Osteoblast (primary cell): ENCODE measurements at places on chromosomes 11 and 22.
A peak's percentile ranks its signal among the peaks of the same experiment; 100 is the strongest.

DNA sequence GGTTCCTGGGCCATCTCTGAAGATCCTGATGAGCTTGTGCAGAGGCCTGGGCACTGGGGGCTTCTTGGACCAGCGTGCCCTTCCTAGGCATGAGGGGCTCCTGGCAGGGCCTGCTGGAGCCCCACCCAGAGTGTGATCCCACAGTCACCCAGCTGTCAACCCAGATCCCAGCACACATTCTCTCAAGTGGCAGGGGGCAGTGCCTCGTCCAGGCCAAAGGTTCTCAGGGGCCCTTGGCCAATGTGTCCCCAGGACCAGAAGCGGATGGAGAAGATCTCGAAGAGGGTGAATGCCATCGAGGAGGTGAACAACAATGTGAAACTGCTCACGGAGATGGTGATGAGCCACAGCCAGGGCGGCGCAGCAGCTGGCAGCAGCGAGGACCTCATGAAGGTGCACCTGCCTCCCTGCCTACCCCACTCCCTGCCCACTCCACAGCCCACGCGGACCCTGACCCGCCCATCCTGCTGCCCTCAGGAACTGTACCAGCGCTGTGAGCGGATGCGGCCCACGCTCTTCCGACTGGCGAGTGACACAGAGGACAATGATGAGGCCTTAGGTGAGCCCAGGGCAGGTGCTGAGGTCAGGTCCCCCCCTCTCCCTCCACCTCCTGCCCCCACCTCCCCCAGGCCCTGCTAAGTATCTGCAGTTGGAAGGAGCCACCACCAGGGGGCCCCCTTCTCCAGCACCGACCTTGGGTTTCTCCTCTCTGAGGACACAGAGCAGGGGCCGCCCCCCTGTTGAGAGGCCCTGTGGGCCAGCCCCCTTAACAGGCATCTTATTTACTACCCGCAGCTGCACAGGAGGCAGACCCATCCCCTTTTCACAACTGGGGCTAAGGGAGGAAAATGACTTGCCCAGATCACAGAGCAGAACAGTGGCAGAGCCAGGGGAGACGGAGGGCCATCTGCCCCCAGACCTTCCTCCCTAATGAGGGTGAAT lies 14.7 kb downstream of the GGA1 start:
- peak; percentile 98 for DNase-seq

- DNase-seq, result peak; percentile 97
Measured at GRCh38 chr22:46053563-46054090, 76.7 kb upstream of the WNT7B start.

- DNase-seq, result no peak
Measured at GRCh38 chr11:42901084-42901483, 410.7 kb upstream of the API5 start.

GRCh38 chr11:133659538-133660201 lies 127.4 kb upstream of the OPCML start:
- no peak for DNase-seq
